ENCODE measurements at places on chromosomes 7 and 10. TPM values are rescaled to one million over a fixed set of nuclear protein-coding genes. Genes with fewer than 3 reads are reported as not detected.
A peak's percentile ranks its signal among the peaks of the same experiment; 100 is the strongest.

- H3K36me3 ChIP-seq = no peaks in the 10 kb centered on the region
- H3K27me3 ChIP-seq = no peaks in the 10 kb centered on the region
- H3K4me1 ChIP-seq = no peaks in the 10 kb centered on the region
Measured at GRCh38 chr10:91096274-91096673, 124.2 kb upstream of the PCGF5 start.

GRCh38 chr7:4782333-4783291 is 7.2 kb downstream of the AP5Z1 start:
- no peak overlapping the region for H3K27ac ChIP-seq
- H3K36me3 ChIP-seq = no peaks in the 10 kb centered on the region
- H3K4me3 ChIP-seq = no peak overlapping the region
- H3K27me3 ChIP-seq = no peaks in the 10 kb centered on the region

DNA sequence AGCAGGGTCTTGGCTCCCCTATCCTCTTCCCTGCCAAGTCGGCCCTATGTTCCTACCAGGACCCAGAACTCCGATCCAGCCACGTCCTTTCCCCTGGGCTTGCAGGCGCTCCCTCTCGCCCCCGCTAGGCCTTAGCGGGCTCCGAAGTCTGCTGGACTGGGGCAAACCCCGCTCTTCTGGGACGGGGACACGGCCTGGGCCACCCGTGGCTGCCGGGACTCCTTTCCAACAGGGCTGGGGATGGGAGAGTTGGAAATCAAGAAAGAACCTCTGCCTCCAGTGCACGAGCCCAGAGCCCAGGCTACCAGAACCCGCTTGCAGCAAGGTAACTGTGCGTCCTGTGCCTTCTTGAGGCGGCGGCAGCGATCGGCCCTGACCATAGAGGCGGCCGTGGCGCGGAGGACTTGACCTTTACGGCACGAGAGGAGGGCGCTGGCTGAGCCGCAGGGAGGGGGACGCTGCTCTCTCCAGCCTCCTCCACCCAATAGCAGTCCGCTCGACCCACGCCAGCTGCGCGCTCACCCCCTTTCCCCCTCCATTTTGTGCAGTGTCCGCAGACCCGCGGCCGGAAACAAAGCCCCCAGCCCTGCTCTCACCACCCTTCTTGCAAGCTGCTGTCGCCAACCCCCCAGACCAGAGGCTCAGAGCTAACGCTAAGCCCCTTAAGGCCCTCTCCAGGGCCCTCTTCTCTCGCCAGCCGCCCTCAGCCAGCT is 7.0 kb upstream of the HOXA11 start:
- peaks cover 2% of the 10 kb centered on the region for H3K4me1 ChIP-seq
- H3K4me3 ChIP-seq = peak overlapping the region; percentile 38
- H3K27me3 ChIP-seq = peaks cover 8% of the 10 kb centered on the region
- DNase-seq = no peak

DNA sequence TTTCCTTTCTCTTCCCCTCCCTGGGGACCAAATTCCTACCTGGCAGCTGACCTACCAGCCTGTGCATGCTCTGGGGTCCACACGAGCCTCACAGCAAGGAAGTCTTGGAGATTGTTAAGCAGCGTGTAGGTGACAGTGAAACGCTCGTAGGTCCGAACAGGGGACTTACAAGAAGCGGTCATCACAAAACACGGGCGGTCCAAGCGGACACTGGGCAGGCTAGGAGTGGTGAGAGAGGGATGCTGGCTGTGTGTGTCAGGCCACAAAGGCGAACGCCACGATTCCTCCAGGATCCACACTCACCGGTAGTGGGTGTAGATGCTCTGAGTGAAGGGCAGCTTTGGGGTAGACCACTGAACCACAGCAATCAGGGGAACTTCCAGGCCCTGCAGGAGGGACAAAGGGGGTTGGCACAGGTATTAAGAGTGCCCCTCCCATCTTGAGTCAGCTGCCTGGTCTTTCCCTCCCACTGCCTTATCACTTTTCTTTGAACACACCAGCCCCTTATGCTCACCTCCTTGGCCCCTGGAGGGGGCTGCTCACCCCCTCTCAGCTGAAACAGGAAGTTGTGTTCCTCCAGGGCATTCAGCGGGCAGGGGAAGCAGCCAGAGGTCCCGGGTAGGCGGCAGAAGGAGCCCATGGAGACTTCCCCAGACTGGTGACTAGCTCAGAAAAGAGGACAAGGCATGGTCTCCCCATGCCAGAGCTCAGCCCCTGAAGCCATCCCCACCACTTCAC is 2.0 kb downstream of the TRAPPC14 start:
- no peak for DNase-seq
- no peak overlapping the region for H3K4me3 ChIP-seq
- H3K27me3 ChIP-seq = no peaks in the 10 kb centered on the region
- H3K36me3 ChIP-seq = no peaks in the 10 kb centered on the region

- H3K27me3 ChIP-seq = no peaks in the 10 kb centered on the region
- H3K4me3 ChIP-seq = no peak overlapping the region
- no peak for DNase-seq
- H3K27ac ChIP-seq = no peak overlapping the region
Measured at GRCh38 chr10:18369859-18370473, 229.7 kb downstream of the CACNB2 start.

CACNA2D1 gene
- total RNA-seq = 18.8 TPM

VCL gene
- total RNA-seq = 188 TPM

HYAL4 gene
- total RNA-seq = not detected
